ENCODE measurements at places on chromosomes 3 and 15.

GRCh38 chr15:39100106-39100660 is 480.7 kb upstream of the THBS1 start:
- no peaks in the 10 kb centered on the region for H3K27me3 ChIP-seq
- H3K36me3 ChIP-seq = no peaks in the 10 kb centered on the region
- no peaks in the 10 kb centered on the region for H3K4me1 ChIP-seq
- no peak for DNase-seq
- H3K27ac ChIP-seq = no peak overlapping the region

DNA sequence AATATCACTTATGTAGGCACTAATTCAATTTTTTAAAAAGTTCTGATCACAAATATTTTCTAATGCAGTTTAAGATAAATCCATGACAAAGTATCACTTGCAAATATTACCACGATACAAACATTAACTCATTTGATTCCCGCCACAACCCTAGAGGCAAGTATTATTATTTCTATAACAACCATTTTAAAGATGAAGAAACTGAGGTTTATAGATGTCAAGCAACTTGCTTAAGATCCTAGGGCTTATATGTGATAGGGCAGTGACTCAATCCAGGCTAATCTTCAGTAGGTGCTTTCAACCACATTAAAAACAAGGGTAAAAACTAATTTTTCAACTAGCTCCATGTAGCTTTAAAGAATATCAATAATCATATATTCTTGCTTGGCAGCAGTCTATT is 1.7 kb downstream of the DYNC1LI1 start:
- peak overlapping the region; percentile 96 for H3K4me3 ChIP-seq
- H3K4me1 ChIP-seq = peaks cover 10% of the 10 kb centered on the region
- DNase-seq = no peak
- no peak overlapping the region for H3K27ac ChIP-seq

GRCh38 chr3:59660852-59661625 is 611.2 kb upstream of the CFAP20DC start:
- no peaks in the 10 kb centered on the region for H3K4me1 ChIP-seq
- H3K4me3 ChIP-seq = no peak overlapping the region
- no peak for DNase-seq
- H3K27ac ChIP-seq = no peak overlapping the region
- no peaks in the 10 kb centered on the region for H3K27me3 ChIP-seq

DNA sequence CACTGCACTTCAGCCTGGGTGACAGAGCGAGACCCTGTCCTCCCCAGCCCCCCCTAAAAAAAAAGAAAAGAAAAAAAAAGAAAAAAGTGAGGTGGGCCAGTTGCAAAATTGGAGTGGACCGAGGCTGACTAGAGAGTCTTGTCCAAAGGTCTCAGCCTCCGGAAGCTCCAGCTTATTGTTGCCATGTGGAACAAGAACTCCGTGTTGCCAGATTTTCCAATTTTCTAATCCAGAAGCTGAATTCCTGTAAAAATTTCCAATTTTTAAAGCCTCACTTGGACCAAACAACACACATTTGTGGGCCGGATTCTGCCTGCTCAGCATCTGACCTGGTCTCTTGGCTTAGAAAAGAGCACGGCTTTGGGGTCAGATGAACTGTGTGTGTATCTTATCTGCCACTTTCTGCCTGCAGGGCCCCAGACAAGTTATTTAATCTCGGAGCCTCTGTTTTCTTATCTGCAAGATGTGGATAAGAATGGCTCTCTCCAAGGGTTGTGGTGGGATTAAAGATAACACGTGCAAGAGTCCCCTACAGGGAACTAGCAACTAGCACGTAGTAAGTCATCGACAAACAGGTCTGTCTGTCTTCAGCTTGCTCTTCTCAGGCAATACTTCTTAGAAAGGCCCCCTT is 73.7 kb upstream of the TLE3 start:
- H3K4me1 ChIP-seq = no peaks in the 10 kb centered on the region
- no peak overlapping the region for H3K4me3 ChIP-seq
- DNase-seq = no peak
- H3K27ac ChIP-seq = no peak overlapping the region
- H3K27me3 ChIP-seq = no peaks in the 10 kb centered on the region
- H3K36me3 ChIP-seq = no peaks in the 10 kb centered on the region

DNA sequence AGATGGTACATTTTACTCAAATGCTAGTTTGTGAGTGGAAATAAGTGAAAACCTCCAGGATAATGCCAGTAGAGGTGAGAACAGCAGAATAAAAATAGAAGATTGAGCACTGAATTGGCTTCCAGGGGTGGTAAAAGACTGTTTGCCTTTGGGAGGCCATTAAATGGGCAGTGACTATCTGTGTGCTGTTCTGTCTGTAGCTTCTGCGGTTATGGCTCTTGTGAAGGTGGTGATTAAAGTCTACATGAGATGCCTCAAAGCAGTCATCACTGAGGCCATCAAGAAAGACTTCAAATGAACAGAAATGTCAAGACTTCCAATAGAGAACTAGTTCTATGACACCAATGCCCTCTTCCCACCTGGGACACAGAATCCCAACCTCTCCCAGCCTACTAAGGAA is 108.8 kb downstream of the EFHB start:
- no peak overlapping the region for H3K27ac ChIP-seq
- no peak for DNase-seq
- no peaks in the 10 kb centered on the region for H3K27me3 ChIP-seq
- H3K4me3 ChIP-seq = no peak overlapping the region
- no peaks in the 10 kb centered on the region for H3K4me1 ChIP-seq
- no peaks in the 10 kb centered on the region for H3K36me3 ChIP-seq

DNA sequence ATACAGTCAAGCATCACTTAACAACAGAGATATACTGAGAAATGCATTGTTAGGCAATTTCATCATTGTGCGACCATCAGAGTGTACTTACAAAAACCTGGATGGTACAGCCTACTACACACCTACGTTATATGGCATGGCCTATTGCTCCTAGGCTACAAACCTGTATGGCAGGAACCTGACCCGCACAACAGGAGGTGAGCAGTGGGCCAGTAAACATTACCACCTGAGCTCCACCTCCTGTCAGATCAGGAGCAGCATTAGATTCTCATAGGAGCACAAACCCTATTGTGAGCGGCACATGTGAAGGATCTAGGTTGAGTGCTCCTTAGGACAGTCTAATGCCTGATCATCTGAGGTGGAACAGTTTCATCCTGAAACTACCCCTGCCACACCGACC is 89.7 kb downstream of the SCAPER start:
- no peaks in the 10 kb centered on the region for H3K36me3 ChIP-seq
- no peak overlapping the region for H3K4me3 ChIP-seq
- H3K27ac ChIP-seq = no peak overlapping the region

DNA sequence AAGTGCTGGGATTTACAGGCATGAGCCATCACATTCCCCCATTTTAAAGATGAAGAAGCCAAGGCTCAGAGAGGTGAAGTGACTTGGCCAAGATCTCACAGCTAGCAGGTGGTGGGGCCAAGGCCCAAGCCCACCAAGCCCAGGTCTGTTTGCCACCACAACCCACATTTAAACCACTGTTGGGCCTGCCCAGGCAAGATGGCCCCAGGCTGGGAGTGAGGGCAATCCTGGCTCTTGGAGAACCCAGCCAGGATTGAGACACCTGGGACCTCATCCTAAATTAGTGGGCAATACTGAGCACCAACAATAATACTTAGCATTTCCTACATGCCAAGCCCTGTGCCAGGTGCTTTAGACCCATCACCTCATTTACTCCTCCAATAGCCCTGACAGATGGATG is 6.9 kb downstream of the IGDCC3 start:
- peaks cover 24% of the 10 kb centered on the region for H3K27me3 ChIP-seq
- no peak overlapping the region for H3K4me3 ChIP-seq
- H3K4me1 ChIP-seq = no peaks in the 10 kb centered on the region
- no peak for DNase-seq
- no peak overlapping the region for H3K27ac ChIP-seq
- H3K36me3 ChIP-seq = no peaks in the 10 kb centered on the region

- no peaks in the 10 kb centered on the region for H3K27me3 ChIP-seq
- DNase-seq = no peak
- H3K27ac ChIP-seq = no peak overlapping the region
- no peaks in the 10 kb centered on the region for H3K36me3 ChIP-seq
Observed at GRCh38 chr15:94305133-94305532, 73.8 kb downstream of the MCTP2 start.

DNA sequence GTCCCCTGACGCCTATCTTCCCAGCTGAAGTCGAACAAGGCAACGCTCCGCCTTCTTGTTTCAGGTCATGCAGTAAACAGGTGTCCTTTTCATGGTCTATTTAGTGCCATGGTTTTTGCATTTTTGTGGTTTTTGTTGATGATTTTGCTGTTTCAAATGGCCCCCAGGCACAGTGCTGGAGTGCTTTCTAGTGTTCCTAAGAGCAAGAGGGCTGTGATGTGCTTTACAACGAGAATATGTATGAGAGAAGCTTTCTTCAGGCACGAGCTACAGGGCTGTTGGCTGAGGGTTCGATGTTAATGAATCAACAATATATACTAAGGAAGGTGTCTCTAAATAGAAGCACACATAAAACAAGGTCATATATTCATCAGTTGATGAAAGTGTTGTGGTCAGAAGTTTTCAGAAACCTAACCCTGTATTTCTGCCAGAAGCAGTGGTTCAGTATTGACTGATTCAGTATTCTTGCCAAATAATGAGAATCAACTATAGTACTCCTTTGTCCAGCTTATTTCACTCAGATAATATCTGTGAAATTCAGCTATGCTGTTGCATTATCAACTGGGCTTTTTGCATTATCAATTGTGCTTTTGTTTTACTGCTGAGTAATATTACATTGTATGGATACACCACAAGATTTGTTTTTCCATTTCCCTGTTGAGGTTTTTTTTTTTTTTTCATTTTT is 18.5 kb downstream of the LIMD1 start:
- no peaks in the 10 kb centered on the region for H3K27me3 ChIP-seq
- peak; percentile 97 for DNase-seq
- H3K4me1 ChIP-seq = peaks cover 59% of the 10 kb centered on the region
- H3K27ac ChIP-seq = peak overlapping the region; percentile 79

DNA sequence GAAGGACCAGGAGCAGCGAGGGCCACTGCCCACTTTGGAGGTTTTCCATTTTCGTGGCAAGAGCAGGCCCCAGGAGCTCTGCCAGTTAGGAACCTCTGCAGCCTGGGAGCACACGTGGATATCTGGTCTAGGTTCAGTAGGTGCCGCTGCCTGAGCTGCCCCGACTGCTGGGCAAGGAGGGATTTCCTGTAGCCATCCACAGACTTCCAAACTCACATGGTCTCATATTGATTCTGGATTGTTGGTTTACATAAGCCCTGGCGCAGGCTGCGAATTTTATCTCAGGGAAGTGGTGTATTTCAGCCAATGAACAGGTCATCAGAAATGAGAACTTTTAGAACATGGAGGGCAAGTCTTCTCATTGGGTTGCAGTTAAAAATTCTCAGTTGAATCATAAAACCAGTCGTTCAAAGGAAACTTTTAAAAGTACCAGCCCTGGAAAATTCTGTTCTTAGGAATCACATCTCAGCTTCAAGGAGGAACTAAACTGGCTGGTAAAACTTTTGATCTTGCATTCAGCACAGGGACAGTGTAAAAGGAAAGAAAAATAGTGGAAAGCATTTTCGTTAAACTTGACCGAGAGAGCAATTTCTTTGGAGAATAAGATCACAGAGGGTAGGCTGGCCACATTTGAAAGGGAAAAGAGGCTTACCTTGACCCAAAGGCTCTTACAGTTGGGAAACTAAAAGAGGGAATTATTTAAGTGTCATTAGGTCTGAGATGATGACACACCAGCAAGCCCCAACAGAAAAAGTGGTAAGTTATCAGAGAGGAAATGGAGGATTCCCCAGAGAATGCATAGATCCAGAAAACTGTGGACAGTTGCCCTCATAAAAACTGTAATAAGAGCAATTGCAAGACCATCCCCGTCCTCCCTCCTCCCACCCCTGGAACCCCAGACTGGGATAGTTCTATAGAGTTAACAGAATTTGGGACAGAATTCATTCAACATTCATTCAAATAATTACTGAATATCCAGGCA is 6.4 kb upstream of the RTP3 start:
- DNase-seq = no peak
- H3K4me1 ChIP-seq = peaks cover 30% of the 10 kb centered on the region
- H3K27me3 ChIP-seq = no peaks in the 10 kb centered on the region
- no peak overlapping the region for H3K27ac ChIP-seq

DNA sequence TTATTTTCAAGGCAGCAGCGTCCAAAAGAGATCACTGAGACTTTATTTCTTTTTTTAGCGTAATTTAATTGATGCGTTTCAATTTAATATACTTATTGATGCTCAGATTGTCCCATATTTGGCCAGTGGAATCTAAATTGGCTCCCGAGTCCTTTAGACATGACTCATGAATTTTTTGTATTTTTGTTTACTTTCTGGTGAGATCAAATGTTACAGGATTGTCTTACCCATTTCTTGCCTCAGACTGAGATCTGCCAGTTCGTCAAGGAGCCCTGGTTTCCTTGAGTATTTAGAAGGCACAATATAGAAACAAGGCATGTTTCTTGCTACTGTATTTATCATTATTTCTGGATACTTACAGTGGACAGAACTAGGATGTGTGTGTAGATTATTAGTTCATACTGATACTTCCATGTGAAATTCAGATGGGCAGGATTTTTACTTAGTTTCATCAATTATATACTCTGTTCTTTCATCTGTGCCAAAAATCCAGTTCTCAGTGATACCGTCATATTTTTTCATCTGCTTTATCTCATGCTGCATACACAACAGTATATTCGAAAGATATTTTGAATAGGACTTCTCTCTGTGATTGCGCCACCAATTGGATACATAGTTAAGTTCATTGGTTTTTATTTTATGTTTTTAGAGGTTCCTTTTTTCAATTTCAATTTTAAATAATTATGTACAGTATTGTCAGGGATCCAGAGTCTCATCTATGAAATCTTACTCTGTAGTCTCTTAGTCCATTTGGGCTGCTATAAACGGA is 436.9 kb upstream of the C2CD4B start:
- DNase-seq = no peak
- no peak overlapping the region for H3K27ac ChIP-seq
- no peak overlapping the region for H3K4me3 ChIP-seq
- H3K36me3 ChIP-seq = no peaks in the 10 kb centered on the region
- H3K4me1 ChIP-seq = no peaks in the 10 kb centered on the region

- no peaks in the 10 kb centered on the region for H3K4me1 ChIP-seq
- H3K4me3 ChIP-seq = no peak overlapping the region
- no peak for DNase-seq
- no peak overlapping the region for H3K27ac ChIP-seq
- H3K27me3 ChIP-seq = no peaks in the 10 kb centered on the region
- no peaks in the 10 kb centered on the region for H3K36me3 ChIP-seq
Observed at GRCh38 chr3:189974359-189974758, 146.3 kb downstream of the P3H2 start.

GRCh38 chr15:36899696-36900095 is 200.7 kb downstream of the MEIS2 start:
- H3K36me3 ChIP-seq = no peaks in the 10 kb centered on the region
- DNase-seq = no peak
- no peaks in the 10 kb centered on the region for H3K4me1 ChIP-seq
- H3K4me3 ChIP-seq = no peak overlapping the region

Data from MM.1S (cell line).